CD4-positive, alpha-beta T cell (primary cell): ENCODE measurements at places on chromosomes 13 and 19. TPM values are rescaled to one million over a fixed set of nuclear protein-coding genes. Genes with fewer than 3 reads are reported as not detected.
A peak's percentile ranks its signal among the peaks of the same experiment; 100 is the strongest.

POSTN gene
- total RNA-seq = not detected

CDX2 gene
- total RNA-seq = not detected

CDADC1 gene
- total RNA-seq = 11.3 TPM

CEACAM8 gene
- not detected for total RNA-seq

ZNF552 gene
- total RNA-seq = 22.3 TPM

ADAMTSL5 gene
- 4.3 TPM for total RNA-seq

GRCh38 chr19:46299695-46300094, 2.9 kb downstream of the HIF3A start:
- H3K27ac ChIP-seq = no peak overlapping the region
- DNase-seq = no peak
- no peak overlapping the region for H3K4me3 ChIP-seq
- peaks cover 37% of the 10 kb centered on the region for H3K27me3 ChIP-seq

- DNase-seq = no peak
- H3K4me1 ChIP-seq = peaks cover 19% of the 10 kb centered on the region
- no peak overlapping the region for H3K4me3 ChIP-seq
Measured at GRCh38 chr19:49908480-49909420, 12.1 kb upstream of the IL4I1 start.

GRCh38 chr13:20994441-20994821, 67.0 kb downstream of the LATS2 start:
- no peaks in the 10 kb centered on the region for H3K36me3 ChIP-seq
- no peaks in the 10 kb centered on the region for H3K4me1 ChIP-seq
- H3K4me3 ChIP-seq = no peak overlapping the region
- H3K27ac ChIP-seq = no peak overlapping the region

DNA sequence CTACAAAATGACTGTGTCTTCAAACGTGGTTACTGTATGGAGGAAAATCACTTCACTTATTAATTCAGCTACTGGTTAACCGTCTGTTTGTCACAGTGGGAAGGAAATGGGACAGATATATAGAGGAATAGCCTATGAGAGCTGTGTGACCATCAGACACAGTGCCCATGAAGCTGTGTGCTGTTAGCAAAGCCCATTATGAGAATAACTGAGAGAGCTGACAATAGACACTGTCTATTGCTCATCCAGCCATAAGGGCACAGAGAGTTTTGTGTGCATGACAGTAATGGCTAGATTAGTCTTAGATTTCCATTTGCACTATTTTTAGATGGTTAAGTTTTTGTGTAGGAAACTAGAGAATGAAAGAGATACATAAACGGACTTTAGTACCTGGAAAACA, 64.1 kb upstream of the POSTN start:
- no peak overlapping the region for H3K4me3 ChIP-seq
- H3K4me1 ChIP-seq = no peaks in the 10 kb centered on the region
- no peaks in the 10 kb centered on the region for H3K36me3 ChIP-seq
- no peaks in the 10 kb centered on the region for H3K27me3 ChIP-seq
- no peak for DNase-seq

DNA sequence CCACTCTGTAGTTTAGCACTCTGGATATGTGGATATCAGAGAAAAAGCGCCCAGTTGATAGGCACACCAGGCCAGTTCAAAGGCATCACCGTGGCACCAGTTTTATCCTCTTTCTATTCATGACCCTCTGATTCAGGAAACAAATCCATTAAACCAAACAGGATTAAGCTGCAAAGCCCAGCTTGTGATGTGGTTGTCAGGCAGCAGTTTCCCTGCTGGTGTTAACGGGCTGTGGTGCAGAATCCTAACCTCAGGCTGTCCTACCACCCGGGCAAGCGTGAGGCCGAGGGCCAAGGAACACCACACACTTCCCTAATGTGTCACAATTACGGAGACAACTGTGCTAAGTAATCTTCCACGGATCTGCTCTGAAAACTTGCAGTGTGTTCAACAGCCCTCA, 209.1 kb downstream of the OLFM4 start:
- no peaks in the 10 kb centered on the region for H3K36me3 ChIP-seq
- no peaks in the 10 kb centered on the region for H3K27me3 ChIP-seq
- H3K4me1 ChIP-seq = no peaks in the 10 kb centered on the region
- H3K27ac ChIP-seq = no peak overlapping the region
- DNase-seq = no peak
- no peak overlapping the region for H3K4me3 ChIP-seq

DNA sequence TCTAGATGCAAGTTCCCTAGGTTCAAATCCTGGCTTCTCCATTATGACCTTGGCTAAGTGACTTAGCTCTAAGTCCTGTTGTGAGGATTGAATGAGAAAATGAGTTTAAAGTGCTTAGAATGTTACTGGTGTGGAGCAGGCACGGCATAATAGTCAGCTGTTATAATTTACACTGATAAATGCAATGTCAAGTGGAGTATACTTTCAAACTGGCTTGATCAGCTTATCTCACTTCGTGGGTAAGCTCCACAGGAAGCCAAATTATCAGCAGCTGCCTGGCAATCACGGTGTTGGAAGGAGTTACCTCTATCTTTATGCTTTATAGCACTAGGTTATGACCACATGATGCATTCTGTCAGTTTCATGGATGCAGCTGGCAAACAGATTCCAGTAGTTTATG, 272.8 kb downstream of the OLFM4 start:
- H3K4me1 ChIP-seq = no peaks in the 10 kb centered on the region
- no peak overlapping the region for H3K4me3 ChIP-seq
- DNase-seq = no peak

DNA sequence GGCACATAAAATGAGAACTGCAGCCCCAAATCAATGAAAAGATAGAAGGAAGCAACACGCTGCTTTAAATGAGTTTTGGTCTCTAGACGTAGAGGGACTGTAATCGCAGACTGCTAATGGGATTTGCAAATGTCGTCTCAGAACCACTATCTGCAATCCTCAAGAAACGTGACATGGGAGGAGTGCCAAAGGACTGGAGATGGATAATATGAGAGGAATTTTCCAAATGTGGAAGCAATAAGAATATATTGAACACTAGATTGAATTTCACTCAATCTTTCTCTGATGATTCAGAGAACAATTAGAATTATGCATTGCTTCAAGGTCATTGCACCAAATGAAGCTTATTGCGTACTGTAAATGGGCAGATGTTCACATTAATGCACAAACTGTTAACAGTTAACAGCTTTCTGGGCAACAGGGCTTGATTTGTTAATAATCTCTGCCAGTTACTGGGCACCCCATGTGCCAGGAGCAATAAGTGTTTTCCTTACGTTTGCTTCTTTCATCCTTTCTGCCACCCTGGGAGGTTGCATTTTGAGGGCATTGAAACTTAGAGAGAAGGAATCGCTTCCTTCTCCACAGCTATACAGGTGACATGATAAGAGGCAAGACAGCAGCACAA, 62.8 kb upstream of the WASF3 start:
- no peak overlapping the region for H3K27ac ChIP-seq
- no peak overlapping the region for H3K4me3 ChIP-seq
- H3K4me1 ChIP-seq = no peaks in the 10 kb centered on the region
- peaks cover 4% of the 10 kb centered on the region for H3K27me3 ChIP-seq
- DNase-seq = no peak

- H3K4me3 ChIP-seq = no peak overlapping the region
- no peaks in the 10 kb centered on the region for H3K36me3 ChIP-seq
- H3K27me3 ChIP-seq = no peaks in the 10 kb centered on the region
- no peak overlapping the region for H3K27ac ChIP-seq
- no peak for DNase-seq
Measured at GRCh38 chr19:42151782-42152684, 19.8 kb upstream of the POU2F2 start.

GRCh38 chr13:40275636-40276035, 390.8 kb downstream of the FOXO1 start:
- no peak for DNase-seq
- no peak overlapping the region for H3K4me3 ChIP-seq
- peaks cover 21% of the 10 kb centered on the region for H3K4me1 ChIP-seq
- no peaks in the 10 kb centered on the region for H3K36me3 ChIP-seq
- no peaks in the 10 kb centered on the region for H3K27me3 ChIP-seq

DNA sequence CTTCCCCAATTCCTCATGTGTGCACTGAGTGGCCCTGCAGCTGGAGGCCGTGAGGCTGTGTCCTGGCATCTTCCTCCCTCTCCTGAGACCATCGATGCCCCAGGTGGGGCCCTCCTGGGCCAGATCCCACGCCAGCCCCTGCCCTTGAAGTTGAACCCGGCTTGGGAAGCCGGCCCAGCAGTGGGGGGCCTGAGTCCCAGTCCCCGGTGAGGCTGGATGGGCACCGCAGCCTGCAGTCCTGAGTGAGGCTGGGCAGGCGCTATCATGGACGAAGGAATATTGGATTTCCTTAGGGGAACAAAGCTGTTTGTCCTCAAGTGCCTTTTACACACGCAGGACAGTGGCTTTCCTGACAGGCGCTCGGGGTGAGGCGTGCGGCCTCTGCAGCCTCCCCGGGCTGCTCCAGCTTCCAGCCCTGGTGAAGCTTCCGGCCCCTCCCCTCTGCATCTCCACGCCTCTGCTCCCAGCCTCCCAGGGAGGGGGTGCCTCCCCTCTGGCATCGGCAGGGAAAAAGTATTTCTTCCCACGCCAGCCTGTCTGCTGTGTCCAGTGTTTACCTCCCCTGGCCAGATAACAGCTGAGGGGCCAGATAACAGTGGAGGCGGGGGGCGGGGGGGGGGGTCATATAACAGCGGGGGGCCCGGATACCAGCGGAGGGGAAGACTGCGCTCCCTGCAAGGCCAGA, 159.5 kb downstream of the KDM4B start:
- peaks cover 47% of the 10 kb centered on the region for H3K4me1 ChIP-seq
- H3K36me3 ChIP-seq = peaks cover 6% of the 10 kb centered on the region
- H3K27me3 ChIP-seq = no peaks in the 10 kb centered on the region
- no peak overlapping the region for H3K27ac ChIP-seq

GRCh38 chr19:2944775-2945574, at the start of gene ZNF77:
Gene ZNF77, minus strand, starts transcription at chr19:2944971. Its CDS starts 131 bp downstream, at chr19:2944840.
- no peaks in the 10 kb centered on the region for H3K27me3 ChIP-seq
- H3K4me1 ChIP-seq = peaks cover 29% of the 10 kb centered on the region
- DNase-seq = peak; percentile 99
- H3K36me3 ChIP-seq = no peaks in the 10 kb centered on the region
- peak within 1 kb of the TSS; percentile 90 for H3K27ac ChIP-seq
- peak within 1 kb of the TSS; percentile 88 for H3K4me3 ChIP-seq

GRCh38 chr13:29746148-29746677, 104.2 kb downstream of the UBL3 start:
- H3K27ac ChIP-seq = no peak overlapping the region
- no peak overlapping the region for H3K4me3 ChIP-seq
- no peak for DNase-seq
- no peaks in the 10 kb centered on the region for H3K4me1 ChIP-seq
- H3K27me3 ChIP-seq = no peaks in the 10 kb centered on the region
- H3K36me3 ChIP-seq = no peaks in the 10 kb centered on the region

DNA sequence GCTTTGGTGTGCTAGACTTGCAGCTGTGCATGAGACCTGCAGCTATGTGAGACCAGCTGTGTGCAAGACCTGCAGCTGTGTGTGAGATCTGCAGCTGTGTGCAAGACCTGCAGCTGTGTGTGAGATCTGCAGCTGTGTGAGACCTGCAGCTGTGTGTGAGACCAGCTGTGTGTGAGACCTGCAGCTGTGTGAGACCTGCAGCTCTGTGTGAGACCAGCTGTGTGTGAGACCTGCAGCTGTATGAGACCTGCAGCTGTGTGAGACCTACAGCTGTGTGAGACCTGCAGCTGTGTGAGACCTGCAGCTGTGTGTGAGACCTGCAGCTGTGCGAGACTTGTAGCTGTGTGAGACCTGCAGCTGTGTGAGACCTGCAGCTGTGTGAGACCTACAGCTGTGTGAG, 6.7 kb upstream of the DCUN1D2 start:
- no peaks in the 10 kb centered on the region for H3K27me3 ChIP-seq
- peaks cover 20% of the 10 kb centered on the region for H3K4me1 ChIP-seq
- H3K27ac ChIP-seq = no peak overlapping the region
- DNase-seq = no peak
- no peak overlapping the region for H3K4me3 ChIP-seq

GRCh38 chr19:2547721-2548120, 71.8 kb downstream of the GADD45B start:
- no peaks in the 10 kb centered on the region for H3K27me3 ChIP-seq

DNA sequence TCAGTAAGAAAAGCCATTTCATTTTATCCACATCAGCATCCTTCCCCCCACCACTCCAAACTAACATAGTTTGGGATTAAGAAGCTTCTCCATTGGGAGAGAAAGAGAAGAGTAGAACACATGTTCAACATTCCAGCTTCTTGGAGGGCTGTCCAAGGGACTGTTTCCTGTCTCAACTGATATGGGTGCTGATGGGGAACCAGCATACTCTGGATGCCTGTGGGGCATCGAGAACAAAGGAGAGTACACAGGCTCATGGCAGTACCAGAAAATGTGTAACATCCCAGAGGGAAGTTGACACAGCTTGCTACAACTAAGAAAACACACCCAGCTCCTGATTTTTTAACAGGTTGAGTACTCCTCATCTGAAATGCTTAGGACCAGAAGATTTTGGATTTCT, 24.7 kb downstream of the SUCLA2 start:
- H3K36me3 ChIP-seq = peaks cover 21% of the 10 kb centered on the region
- no peaks in the 10 kb centered on the region for H3K27me3 ChIP-seq
- no peaks in the 10 kb centered on the region for H3K4me1 ChIP-seq
- no peak for DNase-seq
- H3K27ac ChIP-seq = no peak overlapping the region

DNA sequence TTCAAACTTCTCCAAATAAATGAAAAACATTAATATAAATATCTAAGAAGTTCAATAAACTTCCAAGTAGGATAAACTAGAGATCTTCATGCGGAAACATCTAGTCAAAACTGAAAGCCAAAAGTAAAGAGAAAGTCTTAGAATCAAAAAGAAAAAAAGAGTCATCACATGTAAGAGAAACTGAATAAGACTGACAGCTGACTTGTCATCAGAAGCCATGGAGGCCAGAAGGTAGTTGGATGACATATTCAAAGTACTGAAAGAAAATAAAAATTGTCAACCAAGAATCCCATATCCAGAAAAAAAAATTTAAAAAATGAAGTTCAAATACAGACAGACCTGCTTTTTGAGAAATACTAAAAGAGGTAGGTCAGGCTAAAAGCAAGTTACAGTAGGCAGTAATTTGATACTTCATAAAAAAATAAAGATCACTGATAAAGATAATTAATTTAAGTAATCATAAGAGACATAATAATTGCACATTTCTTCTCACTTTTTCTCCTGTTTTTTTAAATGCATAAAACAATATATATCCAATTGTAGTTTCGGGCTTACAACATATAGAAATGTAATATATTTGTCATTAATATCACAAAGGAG, 327.6 kb upstream of the PCDH9 start:
- no peaks in the 10 kb centered on the region for H3K27me3 ChIP-seq
- no peaks in the 10 kb centered on the region for H3K4me1 ChIP-seq

DNA sequence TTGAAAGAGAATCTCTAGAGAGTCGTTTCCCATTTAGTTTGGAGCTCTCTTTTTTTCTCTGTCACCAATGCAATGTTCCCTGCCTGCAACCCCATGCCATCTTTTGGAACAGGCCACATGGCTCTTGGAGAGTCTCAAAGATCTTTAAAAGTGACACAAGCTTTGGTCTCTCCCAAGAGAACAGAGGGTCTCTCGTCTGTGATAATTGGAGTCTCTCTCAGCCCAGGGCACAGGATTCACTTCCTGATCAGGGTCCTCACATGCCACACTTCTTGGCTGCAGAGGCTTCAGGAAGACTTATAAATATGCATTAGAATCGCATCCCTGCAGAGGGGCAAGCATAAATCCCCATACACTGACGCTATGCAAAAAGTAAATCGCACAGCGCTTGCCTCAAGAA, 240.5 kb downstream of the IRS2 start:
- H3K27me3 ChIP-seq = no peaks in the 10 kb centered on the region
- no peak overlapping the region for H3K4me3 ChIP-seq
- H3K36me3 ChIP-seq = no peaks in the 10 kb centered on the region
- H3K27ac ChIP-seq = no peak overlapping the region
- no peak for DNase-seq
